ENCODE measurements at places on chromosomes 3 and 15. TPM values are rescaled to one million over a fixed set of nuclear protein-coding genes. Genes with fewer than 3 reads are reported as not detected.

Gene GTPBP8
- 16.3 TPM for total RNA-seq

DNA sequence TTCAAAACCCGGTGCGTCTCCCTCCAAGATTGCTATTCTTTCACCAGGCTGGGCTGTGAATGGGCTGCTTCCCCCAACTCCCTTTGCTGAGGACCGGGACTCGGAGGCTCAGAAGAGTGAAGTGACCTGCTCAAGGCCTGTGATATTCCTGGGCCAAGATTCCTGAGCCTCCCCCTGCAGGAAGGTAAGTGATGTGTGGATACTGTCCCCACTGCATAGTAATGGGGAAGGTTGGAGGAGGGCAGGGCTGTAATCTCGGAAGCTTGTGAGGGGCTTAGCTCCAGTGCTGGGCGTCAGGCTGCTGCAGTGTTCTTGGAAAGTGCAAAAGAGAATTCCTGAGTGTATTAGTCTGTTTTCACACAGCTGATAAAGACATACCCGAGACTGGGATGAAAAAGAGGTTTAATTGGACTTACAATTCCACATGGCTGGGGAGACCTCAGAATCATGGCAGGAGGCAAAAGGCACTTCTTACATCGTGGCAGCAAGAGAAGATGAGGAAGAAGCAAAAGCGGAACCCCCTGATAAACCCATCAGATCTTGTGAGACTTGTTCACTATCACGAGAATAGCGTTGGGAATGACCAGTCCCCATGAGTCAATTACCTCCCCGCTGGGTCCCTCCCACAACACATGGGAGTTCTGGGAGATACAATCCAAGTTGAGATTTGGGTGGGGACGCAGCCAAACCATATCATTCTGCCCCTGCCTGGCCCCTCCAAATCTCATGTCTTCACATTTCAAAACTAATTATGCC, 67.6 kb downstream of the EFCAB12 start:
- H3K4me3 ChIP-seq = no peak overlapping the region
- H3K4me1 ChIP-seq = no peaks in the 10 kb centered on the region
- DNase-seq = no peak
- H3K27ac ChIP-seq = no peak overlapping the region
- no peaks in the 10 kb centered on the region for H3K27me3 ChIP-seq

GRCh38 chr3:73499787-73500186, 125.0 kb downstream of the PDZRN3 start:
- H3K4me1 ChIP-seq = no peaks in the 10 kb centered on the region
- H3K27me3 ChIP-seq = no peaks in the 10 kb centered on the region
- DNase-seq = no peak

Gene RARRES1
- total RNA-seq = 1.3 TPM

DNA sequence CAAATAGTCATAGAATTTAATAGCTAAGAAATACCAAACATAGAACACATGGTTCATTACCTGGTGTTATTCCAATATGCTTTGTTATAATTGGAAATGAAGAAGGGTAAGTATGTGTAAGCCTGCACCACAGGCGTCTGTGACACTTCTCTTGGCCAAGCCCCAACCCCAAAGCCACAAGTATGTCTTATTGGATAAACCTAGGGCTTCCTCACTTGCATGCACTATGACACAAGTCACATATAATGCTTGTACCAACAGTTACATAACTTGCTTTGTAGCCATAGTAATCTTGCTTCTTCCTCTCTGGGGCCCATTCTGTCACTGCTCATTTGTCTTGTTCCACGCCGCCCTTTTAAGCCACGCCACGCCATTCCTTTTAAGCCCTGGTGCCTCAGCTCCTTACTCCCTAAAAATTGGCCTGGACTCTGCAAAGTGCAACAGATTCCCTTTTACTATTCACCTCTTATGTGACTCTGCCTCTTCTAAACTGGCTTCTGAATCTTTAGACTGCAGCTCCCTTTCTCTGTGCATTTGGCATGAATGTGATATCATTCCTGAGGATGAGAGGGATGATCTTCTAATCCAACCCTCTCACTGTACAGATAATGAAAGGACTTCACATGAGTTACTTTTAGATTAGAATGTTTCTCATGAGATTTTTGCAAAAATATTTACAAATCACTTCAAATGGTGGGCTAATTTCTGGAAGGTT, 48.1 kb upstream of the EPHA3 start:
- no peak overlapping the region for H3K27ac ChIP-seq
- no peak overlapping the region for H3K4me3 ChIP-seq
- H3K36me3 ChIP-seq = no peaks in the 10 kb centered on the region
- H3K4me1 ChIP-seq = no peaks in the 10 kb centered on the region
- DNase-seq = no peak

Gene NAALADL2
- total RNA-seq = 2.7 TPM

Measured in Panc1 (cell line).